Ascending aorta (tissue), 2 donors: ENCODE measurements at places on chromosomes 1 and 21.

GRCh38 chr1:68178821-68179490, 53.4 kb downstream of the WLS start:
- DNase-seq, result no peak

DNA sequence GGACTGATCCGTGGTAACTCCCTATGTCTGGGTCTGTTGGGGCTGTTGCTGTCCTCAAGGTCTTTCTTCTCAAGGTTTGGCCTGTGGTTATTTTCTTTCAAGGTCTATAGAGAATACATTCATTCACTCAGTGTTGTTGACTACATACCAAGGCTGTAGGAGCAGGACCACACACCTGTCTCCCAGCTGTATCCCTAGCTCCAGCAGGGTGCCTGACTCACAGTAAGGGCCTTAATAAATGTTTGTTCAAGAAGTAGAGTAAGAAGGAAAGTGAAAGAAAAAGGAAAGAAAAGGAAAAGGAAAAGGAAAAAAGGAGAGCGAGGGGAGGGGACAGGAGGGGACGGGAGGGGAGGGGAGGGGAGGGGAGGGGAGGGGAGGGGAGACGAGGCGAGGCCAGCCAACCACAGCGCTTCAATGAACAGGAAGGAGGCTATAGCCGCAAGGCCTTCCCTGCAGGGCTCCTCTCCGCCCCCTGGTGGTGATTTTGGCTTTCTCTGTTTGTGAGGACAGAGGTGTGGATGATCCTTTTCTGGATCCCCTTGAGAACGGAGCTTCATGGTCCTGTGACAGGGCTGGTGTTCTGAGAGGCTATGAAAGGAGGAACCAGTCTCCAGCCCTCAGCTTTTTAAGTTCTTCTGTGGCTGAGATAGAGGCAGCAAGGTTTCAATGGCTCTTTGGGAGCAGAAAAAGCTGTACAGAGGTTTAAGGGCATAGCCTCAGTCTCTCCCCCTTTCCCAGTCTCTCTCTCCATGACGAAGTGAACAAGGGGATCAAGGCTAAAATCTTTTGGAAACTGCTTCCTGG, 30.6 kb upstream of the LCE5A start:
- no peak for DNase-seq

DNA sequence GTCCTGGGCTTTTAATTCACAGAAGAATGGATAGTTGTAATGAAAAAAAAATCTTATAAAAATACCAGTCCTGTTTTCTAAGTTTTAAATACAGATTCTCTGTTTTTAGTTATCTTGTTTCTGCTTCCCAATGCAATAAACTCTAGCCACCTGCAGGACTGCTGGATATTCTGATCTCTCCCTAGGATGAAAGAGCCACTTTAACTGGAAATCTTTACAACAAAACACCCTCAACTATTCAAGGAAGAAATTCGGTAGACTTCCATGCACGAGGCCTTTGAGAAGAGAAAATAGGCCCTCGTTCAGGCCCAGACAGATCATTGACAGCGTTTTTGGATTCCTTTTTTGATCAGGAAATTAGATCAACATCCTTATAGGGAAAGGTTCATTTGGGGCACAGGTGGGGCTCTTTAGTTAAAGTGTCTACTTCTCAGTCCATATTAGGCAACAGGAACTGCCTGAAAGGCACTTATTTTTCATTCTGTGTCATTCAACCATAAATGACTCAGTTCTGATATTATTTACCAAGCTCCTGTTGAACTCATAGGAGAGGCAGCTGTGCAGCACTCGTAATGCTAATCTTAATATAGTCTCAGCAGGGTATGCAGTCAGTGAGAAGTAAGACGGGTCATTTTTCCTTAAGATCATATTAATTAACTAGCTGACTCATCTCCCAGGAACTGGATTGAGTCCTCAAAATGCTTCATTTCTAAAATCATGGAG, 71.1 kb upstream of the ERRFI1 start:
- DNase-seq, result no peak

DNA sequence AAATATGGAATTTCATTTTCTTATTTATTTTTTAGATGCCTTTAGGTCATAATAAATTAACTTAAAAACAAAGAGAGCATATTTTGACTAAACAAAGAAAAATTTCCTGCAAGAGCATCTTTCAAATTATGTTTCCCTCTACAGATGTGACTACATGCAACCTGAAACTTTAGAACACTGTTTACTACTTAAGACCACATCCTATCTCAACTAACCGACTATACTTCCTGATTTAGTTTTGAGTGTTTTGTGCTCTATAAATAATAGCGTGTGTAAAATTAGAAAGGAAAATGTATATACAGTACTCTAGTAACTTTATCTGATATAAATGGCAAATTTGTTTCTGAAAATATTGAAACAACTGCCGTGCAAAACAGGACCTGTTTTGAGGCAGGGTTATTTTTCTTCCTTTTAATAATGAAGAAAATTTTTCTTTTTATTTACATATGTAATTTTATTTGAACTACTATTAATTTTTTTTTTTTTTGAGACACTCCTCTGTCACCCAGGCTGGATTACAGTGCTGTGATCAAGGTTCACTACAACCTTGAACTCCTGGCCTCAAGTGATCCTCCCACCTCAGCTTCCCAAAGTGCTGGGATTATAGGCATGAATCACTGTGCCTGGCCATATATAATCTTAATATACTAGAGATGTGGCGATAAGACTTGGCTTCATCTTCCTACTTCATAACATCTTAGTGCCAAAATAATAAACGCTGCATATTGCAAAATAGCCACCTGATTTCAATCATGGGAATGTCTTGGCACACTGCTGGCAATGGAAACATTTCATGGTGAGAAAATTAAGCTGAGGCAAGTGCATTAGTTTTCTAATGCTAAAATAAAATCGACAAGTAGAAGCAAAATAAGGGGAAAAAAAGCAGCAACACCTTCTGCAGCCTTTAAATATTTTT, 12.3 kb downstream of the ZRANB2 start:
- no peak for DNase-seq
